ENCODE measurements at places on chromosomes 5 and 9.

GRCh38 chr9:83979812-83980394, at the start of gene HNRNPK:
Gene HNRNPK, minus strand, starts transcription at chr9:83980215. Its CDS starts 1,963 bp downstream, at chr9:83978252.
- DNase-seq = peak; percentile 93

DNA sequence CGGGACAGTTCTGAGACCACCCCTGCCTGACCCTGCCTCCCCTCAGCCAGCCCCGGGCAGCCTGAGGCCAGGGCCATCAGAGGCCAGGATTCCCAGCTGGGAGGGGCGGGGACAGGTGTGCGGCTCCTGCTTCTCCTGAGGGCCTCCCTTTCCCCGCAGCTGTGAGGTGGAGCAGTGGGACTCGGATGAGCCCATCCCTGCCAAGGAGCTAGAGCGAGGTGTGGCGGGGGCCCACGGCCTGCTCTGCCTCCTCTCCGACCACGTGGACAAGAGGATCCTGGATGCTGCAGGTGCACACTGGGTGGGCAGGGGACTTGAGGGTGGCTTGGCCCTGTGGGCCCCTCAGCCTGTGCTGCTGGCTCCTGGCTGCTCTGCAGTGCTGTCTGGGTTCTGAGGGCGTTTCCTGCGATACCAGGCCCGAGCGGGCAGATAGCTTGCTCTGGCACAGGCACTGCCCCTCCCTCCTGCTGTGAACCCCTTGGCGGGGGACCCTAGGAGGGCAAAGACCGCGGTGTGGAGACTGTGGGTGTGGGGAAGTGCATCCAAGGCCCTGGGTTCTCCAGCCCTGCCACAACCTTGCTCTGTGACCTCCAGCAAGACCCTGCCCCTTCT, 2.3 kb downstream of the GRHPR start:
- DNase-seq = no peak

DNA sequence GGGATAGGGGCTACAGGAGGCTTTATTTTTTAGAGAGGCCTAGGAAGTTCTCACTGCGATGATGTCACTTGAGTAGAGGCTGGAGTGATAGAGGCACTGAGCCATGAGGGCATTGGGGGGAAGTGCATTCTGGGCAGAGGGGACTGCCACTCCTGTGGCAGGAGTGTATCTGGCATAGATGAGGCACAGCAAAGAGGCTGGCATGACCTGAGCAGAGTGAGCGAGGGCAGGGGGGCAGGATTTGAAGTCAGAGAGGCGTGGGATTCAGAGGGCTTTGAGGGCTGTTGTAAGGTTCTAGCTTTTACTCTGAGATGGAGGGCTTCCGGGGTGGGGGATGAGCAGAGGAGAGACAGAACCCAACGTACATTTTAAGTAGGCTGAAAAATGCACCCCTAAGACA, 91.9 kb upstream of the SH3PXD2B start:
- DNase-seq = no peak

DNA sequence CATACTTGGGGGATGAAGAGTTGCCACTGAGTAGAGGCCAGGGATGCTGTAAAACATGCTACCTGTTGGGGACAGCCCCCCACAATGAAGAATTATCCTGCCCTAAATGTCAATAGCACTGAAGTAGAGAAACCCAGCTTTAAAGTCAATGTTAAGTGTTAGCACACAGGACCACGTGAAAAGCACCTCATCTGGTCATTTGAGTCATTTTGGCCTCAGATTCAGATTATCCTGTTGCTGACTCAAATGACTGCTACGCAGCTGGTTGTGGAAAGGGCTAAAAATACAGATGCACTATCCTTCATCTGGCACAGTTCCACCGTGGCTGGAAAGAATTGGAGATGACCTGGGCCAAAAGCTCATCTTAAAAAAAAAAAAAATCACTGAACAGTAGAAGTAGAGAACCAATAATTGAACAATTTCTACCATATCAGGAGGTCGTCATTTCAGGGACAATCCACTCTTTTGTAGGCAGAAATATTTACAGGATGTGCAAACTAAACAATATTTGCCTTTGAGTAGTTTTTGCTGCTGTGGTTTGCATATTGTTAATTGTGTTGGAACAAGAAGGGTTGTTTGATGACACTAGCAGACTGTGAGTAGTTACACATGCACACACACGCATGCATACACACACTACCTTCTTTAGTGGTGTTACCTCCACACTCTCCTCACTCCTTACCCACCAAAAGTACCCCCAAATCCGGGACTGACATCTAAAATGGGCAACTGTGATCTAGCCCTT, 195.3 kb upstream of the KLF9 start:
- DNase-seq = no peak

DNA sequence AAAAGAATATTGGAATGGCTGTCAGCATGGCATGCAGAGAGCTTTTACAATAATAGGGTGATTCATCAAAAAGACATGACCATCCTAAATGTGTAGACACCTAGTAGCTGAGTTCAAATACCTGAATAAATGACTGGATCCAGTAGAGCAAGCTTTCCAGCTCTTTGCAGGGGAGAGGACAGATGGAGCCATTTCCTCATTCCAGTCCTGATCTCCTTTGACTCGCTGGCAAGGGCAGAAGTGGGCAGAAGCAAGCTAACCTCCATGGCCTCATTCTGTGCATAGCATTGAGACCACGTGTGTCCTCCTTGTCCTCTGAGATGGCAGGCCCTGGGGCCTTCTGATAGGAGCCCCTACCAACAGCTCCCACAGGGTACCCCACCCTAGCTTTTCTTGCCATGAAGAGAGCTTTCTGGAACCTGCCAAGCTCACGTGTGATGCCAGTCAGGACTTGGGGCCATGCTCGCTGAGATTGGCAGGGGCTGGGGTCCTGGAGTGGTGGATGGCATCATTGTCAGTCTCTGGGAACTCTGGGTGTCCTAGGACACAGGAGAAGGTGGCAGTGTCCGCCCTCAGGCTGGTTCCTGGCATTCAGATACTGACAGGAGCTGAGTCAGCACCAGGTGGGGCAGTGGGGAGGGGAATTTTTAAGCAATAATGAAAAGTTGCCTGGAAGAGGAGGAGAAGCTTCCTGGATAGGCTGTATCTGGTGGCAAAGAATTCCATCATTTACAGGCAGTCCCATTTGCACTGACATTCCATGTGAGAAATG, 33.6 kb downstream of the WWC1 start:
- no peak for DNase-seq

DNA sequence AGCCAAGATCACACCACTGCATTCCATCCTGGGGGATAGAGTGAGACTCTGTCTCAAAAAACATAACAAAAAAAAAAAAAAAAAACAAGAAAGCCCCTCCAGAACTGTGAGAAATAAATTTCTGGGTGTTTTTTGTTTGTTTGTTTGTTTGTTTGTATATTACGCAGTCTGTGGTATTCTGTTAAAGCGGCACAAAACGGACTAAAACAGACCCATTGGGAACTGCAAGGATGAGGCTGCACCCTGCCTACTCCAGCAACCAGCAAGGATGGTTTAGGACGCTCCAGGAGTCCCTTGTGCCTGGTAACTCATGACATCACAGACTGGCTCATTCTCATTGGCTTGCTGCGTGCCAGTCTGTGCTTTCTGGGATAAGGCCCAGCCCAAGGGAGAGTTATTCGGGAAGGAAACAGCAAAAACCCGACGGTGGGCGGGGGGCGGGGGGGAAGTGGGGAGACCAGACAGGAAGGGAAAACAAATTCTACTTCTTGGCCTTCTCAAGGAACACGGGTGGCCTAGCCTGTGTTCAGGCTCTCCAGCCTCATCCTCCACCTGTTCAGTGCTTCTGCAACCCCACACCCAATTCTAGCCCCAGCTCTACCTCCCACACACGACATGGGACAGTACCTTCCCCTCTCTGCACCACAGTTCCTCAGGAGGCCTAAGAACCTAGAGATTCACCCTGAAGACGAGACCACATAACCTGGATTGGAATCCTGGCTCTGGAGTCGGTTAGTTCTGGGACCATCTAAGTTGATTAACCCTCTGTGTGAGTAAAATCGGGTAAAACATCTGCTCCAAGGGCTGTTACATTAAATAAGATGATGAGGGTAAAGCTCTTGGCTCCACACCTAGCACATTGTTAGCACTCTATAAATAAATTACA, 2.8 kb downstream of the CD74 start:
- peak; percentile 61 for DNase-seq

GRCh38 chr5:59562756-59563389, 330.7 kb downstream of the PDE4D start:
- DNase-seq = no peak

DNA sequence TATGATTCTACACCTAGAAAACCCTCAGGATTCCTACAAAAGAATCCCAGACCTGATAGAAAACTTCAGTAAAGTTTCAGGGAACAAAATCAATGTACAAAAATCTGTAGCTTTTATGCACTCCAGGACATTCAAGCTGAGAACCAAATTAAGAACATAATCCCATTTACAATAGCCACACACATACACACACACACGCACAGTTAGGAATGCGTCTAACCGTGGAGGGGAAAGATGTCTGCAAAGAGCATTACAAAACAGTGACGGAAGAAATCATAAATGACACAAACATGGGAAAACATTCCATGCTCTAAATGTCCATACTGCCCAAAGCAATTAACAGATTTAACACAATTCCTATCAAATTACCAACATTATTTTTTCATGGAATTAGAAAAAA, 51.4 kb upstream of the CAST start:
- DNase-seq = no peak

DNA sequence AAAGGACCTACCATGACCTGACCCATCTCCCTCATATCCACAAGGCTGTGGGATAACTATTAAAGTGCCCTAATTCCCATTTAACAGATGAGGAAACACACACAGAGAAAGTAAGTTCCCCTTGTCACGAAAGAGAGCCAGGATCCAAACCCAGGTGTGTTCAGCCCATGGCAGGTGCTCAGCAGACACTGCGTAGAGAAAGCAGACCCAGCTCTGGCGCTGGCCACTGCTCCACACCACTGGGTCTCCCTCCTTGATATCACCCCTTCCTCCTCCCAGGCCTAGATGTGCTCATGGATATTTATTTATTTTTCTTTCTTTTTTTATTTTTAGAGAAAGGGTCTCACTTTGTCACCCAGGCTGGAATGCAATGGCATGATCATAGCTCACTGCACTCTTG, 24.0 kb upstream of the CORO2A start:
- DNase-seq = no peak

DNA sequence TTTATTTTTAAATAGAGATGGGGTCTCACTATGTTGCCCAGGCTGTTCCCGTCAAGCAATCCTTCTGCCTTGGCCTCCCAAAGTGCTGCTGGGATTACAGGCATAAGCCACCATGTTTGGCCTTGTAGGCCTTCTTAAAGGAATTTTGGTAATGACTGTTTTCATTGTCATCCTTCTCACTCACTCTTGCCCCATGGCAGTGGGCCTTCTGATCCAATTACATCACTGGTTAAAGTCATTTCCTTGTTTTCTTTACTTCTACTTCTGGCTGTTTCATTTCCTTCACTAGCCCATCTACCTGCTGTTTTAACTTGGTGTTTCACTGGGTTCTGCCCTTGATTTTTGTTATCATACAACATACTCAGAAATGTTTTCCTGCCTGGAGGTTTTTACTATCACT, 20.1 kb upstream of the NIM1K start:
- DNase-seq = no peak

DNA sequence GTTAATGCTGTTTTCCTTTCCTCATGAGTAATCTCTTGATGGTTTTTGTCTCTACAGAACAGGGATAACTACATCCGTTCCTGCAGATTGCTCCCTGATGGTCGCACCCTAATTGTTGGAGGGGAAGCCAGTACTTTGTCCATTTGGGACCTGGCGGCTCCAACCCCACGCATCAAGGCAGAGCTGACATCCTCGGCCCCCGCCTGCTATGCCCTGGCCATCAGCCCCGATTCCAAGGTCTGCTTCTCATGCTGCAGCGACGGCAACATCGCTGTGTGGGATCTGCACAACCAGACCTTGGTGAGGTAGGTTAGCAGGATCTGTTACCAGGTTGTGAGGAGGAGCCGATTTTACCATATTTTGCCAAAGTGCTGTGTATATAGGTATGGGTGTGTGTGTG, 148.2 kb downstream of the TLE4 start:
- no peak for DNase-seq

- no peak for DNase-seq
Measured at GRCh38 chr5:123455095-123455494, 31.9 kb upstream of the CEP120 start.

DNA sequence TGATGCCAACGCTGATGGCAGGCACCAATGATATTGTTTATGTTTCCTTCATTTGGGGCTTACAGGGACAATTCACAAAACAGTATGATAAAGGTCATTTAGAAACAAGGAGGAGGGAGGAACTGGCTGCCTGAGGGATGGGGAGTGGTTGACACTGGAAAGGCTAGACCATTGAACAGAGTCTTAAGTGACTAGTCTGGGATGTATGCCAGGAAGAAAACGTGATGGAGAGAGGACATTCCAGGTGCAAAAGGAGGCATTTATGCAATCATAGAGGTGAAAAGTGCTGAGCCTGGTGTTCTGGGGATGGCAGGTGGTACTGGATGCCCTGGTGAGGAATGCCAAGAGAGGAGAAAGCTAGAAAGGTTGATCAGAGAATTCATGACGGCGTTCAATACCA, 153.4 kb downstream of the ZNF462 start:
- DNase-seq = no peak

DNA sequence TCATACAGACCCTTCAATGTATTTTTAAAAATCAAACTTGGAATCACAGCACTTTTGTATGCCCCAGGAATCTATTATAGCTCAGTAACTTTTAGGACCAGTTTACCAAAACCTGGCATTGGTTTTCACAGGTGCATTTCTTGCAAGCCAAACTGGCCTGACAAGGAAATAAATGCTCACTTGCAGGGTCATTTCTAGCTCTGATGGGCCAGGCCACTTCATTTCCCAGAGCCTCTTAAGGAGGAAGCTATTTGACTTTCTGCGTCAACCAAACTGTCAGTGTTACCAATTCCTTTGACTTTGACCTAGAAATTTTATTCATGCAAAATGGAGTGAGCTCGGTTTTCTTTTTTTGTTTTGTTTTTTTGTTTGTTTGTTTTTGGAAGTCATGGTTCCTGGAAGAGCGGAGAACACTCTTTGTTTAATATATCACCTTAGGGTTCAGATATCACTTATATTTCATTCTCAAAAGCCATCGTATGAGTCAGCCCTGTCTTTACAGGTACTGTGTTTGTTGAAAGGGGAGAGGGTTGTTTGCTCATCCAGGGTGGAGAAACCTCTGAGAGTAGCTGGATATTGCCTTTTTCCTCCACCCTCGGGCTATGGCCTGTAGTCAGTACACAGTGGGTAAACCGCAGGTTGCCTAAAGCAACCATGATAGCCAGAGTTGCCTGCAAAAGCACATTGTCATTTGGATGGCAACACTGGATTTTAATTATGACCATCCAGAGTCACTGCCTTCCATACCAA, 58.9 kb downstream of the GNA14 start:
- no peak for DNase-seq

GRCh38 chr9:86324901-86325300, 29.3 kb downstream of the TUT7 start:
- DNase-seq = no peak

DNA sequence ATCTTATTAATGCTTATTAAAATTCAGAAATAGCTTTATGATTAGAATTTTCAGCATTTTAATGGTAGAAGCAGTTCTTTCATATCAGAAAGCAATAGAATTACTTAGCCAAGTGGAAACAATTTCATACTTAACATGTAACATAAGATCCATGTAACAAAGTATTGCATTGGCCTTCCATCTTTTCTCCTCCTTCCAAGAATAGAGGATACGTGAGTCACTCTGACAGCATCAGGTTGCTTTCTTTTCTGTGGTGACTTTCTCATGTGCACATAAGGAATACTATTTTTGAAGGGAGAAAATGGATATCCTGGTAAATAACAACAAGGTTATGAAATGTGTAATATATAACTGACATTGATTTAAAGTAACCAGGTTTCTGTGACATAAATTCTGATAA, 272.2 kb downstream of the ANXA1 start:
- DNase-seq = no peak

GRCh38 chr5:147189109-147189424, 45.8 kb upstream of the STK32A start:
- no peak for DNase-seq
